ENCODE measurements at places on chromosomes 7 and 10.

DNA sequence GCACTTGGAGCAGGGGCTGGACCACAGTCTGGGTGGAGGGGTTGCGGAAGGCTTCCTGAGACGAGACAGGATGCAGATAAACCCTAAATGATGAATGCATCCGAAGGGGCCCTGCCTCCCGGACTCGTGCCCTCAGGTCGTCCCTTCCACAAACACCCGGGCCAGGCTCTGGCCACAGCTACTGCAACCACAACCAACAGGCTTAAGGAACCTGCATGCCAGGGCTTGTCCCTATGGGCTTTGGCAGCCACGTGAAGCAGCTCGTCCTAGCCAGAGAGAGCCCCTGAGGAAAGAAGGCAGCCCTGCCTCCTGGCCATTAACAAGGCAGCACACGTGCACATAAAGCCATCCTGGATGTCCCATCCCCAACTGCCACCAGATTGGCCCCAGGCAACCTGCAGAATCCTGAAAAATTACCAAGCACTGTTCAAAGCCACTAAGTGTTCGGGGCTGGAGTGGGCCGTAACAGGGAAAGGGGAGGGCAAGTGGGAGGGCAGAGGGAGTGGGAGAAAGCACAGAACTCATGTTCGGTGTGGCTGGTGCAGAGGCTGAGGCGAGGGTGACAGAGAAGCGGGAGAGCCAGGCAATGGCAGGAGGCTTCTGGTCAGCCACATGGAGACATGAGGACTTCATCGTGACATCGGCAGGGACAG, 62.7 kb downstream of the MAD1L1 start:
- DNase-seq: no peak

DNA sequence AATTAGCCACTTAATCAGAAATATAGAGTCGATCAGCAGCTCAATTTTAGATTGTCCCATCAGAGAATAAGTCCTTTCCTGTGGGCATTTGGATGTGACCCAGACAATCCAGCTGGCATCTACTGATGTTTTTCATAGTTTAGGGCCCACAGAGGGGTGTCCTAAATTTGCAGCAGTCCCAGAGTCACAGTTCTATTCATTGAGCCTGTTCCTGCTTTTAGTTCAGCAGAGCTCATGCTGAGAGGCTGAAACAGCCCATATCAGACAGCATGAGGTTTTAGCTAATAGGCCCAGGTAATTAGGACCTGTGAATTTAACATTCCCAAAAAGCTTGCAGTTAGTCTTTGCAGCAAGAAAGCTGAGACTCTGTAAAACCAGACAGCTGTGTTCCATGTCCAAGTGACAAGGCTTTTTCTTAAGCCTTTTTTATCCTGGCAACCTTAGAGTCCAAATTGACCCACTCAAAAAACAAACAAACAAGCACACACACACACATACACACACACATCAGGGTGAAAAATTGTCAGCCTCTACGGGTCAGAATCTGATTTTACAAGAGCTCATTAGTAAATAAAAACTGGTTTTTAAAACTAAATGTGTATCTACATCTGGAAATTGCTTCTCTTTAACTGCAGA, 33.7 kb downstream of the ANKIB1 start:
- no peak for DNase-seq

- no peak for DNase-seq
Observed at GRCh38 chr10:124465777-124466488, 4.3 kb downstream of the LHPP start.

DNA sequence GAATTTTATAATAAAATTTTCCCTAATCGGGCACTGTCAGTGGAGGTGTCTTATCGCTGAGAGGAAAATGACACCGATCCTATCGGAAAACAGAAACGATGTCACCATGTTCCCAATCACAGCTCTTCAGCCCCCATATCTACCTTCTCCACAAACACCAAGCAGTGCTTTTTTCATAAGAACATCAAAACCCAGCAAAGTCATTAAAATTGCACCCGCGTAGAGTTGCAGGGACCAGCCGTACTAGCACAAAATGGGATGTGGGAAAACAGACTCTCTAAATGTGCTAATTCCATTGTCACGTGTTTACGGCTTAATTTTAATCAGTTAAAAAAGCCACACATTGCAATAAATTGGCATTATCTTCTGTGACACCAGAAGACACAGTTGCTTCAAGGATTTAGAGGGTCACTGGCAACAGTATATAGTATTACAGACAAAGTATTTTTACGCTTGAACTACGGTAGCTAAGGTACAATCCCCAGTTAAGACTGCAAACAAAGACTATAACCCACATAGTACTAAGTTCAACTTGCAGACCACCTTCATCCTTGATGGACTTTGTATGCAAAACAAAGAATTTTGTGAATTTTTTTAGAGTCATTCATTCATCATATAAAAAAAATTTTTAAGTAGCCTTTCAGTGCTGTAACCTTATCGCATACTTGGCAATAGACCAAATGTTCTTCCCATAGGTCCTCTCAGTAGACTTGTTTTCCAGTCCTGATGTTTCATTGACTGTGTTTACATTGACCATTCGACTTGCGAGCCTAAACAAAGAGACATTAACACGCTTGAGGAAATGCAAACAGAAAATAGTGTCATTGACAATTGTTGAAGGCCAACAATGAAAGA, 116.0 kb downstream of the VTI1A start:
- no peak for DNase-seq

DNA sequence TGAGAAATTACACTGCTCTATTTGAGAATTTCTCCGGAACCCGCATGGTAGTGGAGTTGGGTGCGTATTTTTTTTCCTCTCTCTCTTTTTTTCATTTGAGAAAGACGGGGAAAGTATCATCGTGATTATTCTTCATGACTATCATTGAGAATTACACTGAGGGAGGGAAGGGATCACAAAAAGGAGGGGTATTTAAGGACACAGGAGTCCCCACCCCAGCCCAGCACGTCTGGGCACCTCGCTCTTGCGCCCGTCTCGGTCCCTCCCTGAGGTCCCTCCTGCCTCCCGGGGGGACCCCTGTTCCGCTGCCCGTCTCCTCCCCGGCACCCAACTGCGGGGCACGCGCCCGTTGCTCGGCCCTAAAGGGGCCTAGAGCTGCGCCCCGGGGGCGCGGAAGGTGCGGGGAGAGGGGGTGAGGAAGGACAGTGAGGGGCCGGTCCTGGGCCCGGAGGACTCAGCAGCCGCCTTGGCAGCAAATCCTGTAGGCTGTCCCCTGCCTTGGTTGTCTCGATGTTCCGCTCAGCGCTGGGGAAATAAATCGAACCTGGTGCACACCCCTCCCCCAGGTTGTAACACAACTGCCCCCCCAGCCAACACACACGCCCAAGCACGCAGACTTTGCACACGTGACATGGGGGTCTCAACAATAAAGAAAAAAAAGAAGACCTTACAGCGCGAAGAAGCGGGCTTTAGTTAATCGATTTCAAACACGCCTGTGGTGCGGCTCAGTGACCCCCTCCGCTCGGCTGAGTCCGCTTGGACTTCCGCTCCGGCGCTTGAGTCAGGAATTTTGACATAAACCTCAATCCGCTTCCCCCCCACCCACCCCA, 18.6 kb upstream of the GATA3 start:
- DNase-seq: no peak

DNA sequence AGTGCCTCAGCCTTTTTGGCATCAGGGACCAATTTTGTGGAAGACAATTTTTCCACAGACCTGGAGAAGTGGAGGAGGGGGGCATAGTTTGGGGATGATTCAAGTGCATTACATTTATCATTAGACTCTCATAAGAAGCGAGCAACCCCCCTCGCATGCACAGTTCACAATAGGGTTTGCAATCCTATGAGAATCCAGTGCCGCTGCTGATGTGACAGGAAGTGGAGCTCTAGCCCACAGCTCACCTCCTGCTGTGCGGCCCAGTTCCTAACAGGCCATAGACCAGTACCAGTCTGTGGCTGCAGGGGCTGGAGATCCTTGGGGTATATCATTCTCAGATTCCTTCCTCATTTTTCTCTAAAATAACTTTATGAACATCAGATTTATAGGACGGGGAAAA, 50.8 kb downstream of the ATAD1 start:
- DNase-seq: no peak

DNA sequence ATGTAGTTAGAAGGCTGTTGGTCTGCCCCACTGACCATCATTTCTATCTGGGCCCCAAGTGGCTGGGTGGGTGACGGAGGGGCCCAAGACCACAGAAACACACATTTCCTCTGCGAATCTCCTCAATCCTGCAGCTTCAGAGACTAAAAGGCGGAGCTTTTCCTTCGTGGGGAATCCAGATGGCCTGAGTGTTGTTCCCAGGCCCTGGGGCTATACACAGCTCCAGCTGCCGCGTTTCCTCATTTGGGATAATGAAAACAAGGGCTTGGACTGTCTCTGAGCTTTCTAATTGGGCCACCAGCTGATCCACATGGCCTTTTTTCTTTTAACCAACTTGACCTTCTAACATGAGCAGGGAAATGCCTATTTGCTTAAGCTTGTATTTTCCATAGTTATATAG, 339.9 kb downstream of the CXCL12 start:
- no peak for DNase-seq

DNA sequence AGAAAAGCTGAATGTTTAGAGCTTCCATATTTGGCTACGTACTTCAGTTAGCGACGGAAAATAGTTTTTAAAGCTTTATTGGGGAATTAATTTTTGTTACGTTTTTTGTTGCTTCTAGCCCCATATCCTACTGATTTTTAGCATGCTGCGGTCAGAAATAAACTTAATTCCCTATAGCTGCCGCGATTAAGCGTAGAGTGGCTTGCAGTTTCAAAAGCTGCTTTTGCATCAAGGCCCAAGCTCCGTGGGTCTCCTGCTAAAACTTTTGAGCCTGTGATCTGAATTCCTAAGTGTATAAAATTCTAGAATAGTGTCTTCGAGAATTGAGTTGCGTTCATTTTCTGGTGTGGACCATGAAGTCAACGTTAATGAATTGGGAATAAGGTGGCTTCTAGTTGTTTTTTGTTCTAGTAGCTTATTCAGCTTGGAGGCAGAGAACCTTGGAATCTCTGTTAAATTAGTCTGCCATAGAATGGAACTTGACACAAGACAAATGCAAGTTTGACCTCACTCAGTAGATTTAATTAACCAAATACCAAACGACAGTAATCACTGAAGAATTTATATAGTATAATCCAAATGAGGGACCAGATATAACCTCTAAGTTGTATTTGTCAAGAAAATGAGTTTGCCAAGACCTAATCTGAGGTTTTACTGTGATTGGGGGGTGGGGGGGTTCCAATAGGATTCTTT, 977 bp downstream of the CALU start:
- no peak for DNase-seq
